ENCODE measurements at places on chromosomes 3 and 15. TPM values are rescaled to one million over a fixed set of nuclear protein-coding genes. Genes with fewer than 3 reads are reported as not detected.

Gene HDAC11
- total RNA-seq: 2.0 TPM

Gene PP2D1
- total RNA-seq: not detected

Gene NLGN1
- not detected for total RNA-seq

Gene TIMP4
- total RNA-seq: not detected

Gene SCG5
- total RNA-seq: 3.8 TPM

Gene SEMA5B
- total RNA-seq: 0.30 TPM

Gene FOXB1
- 5.2 TPM for total RNA-seq

DNA sequence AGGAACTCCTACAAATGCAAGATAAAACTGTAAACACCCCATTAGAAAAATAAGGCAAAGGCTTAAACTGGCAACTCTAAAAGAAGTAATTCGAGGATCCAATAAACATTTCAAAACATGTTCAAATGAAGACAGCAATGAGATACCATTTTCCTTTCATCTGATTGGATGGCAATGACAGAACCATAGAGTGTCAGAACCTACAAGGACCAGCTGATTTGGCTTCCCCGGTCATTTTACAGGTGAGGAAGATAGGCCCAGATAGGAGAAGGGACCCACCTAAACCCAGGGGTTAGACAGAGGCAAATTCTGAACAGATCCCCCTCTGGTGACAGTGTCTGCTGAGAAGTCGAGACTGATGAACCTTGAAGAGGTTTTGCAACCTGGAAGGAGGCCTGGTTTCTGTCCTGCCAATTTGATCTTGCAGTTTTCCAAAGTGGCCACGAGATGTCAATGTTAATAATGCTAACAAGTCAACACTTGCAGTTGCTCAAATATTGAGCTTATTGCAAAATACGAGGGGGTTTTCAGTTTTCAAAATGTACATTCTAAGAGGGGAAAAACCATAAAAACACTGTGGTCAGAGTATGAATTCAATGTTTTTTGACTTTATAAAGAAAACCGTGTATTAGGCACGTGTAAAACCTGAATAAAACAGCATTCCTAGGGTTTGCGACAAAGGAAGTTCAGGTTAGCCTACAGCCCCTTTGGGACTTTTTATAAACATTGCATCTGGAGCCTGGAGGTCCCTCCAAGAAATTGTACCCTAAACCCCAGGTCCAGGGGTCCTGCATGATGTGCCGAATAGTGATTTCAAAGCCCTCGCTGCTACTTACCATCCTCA, 21.5 kb downstream of the CFAP161 start:
- peak; percentile 30 for DNase-seq

DNA sequence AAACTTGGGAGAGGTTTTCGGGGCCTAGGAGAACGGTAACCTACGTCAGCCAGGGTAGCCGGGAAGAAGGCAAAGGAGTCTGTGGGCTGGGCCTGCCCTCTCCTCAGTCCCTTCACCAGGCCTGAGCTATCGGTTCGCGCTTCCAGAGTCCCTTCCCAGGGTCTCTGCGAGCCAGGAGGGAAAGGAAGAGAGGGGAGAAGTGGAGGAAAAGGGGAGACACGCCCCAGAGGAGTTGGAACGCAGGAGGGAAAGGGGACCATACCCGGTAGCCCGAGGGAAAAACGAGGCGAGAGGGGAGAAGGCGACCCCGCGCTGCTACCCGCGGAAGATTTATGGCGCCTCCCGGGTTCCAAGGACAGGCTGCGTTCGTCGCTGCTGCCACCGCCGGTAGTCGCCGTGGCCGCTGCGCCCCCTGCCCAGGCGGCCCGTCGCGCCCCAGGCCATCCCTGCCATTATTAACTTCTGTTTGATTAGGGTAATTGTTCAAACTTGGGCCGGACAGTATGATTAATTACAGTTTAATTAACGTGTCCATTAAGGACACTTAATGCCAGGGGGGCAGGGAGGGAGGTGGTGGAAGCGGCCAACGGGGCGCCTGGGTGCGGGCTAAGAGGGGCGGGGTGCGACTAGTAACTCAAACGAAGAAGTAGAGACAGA, 3.4 kb upstream of the SKOR1 start:
- no peak for DNase-seq

DNA sequence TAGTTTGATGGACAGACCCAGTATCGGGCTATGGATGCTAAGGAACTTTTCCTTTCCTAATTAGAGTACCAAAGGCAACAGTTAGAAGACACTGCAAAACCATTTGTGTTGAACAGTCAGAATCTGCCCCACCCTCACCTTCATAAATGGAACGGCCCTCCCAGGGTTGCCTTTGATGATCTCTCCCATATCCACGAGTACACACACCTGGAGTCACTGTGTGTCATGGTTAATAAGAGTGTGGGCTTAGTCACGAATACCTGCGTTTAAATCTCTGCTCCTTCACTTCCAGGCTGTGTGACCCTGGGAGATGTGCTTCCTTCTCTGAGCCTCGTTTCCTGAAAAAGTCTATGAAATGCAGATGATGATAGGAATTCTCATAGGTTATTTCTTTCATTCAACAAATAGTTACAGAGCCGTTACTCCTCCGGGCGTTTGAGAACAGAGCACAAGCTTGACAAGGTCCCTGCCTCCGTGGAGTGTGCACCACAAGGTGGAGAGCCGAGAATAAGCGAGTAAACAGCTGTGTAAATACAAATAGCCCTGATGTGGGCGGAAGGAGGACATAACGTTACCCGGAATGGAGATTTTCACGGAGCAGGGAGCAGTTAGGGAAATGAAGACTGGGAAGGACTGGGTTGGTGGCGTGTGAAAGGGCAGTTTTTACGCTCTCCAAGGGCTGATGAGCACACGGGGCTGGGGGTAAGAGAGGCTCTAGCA, 6.7 kb downstream of the SLC51A start:
- DNase-seq: no peak

DNA sequence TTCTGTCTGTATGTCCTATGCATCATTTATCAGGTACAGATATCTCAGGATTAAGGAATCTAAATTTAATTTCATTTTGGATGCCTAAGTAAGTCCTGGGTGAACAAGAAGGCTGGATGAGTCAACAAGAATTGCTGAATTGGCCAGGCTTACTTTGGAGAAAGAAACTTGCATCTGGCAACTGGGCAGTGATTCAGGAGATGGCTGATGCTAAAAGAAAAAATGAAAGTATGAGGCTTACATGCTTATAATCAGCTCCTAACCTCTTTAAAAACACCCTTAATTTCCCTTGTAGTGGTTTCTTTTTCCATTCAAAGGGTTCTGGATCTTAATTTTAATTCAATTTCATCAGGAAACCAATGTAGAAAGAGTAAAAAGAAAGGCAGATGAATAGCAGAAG, 228.8 kb upstream of the PEX5L start:
- no peak for DNase-seq

DNA sequence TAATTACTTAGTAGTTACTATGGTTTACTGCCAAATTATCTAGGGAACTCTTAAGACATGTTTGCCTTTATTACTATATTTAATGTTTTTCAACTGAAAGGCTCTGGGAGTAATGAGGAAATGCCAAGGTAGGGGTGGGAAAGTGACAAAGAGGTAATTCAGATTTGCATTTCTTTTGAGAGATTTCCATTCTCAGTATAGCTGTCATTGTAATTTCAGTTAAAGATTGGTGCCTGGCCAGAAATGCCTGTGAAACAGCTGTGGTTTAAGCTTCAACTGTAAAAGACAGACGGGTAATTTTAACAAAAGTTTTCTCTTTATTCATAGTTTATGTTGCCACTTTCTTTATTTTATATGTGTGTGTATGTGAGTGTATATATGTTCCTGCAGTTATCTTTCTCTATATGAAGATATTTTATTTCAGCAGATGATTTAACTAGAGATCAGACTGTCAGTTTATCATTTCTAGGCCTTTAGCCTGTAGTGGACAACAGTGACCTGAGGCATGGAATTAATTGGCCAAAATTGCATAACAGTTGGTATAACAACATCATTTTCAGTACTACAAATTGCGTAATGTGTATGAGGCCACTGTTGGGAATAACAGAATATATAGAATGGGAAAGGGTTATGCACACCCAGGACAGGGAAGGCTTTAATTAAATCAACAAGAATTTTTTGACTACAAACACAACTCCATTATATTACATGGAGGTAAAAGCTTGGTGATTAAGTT, 119.0 kb downstream of the BBX start:
- no peak for DNase-seq

DNA sequence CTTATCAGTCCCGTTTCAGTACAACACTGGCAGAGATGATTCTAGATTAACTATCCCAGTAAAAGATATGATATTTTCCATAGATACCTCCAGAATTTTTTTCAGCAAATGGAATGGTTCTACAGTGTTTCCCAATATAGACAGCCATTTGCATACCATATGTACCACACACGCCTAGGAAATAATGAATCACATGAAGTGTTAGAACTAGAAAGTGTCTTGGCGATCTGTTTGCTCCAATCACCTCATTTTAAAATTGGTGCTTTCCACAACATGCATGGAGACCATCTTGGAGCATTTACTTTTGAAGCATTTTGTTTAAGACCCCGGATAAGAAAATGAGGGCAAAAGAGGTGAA, 2.0 kb downstream of the C2CD4A start:
- no peak for DNase-seq

DNA sequence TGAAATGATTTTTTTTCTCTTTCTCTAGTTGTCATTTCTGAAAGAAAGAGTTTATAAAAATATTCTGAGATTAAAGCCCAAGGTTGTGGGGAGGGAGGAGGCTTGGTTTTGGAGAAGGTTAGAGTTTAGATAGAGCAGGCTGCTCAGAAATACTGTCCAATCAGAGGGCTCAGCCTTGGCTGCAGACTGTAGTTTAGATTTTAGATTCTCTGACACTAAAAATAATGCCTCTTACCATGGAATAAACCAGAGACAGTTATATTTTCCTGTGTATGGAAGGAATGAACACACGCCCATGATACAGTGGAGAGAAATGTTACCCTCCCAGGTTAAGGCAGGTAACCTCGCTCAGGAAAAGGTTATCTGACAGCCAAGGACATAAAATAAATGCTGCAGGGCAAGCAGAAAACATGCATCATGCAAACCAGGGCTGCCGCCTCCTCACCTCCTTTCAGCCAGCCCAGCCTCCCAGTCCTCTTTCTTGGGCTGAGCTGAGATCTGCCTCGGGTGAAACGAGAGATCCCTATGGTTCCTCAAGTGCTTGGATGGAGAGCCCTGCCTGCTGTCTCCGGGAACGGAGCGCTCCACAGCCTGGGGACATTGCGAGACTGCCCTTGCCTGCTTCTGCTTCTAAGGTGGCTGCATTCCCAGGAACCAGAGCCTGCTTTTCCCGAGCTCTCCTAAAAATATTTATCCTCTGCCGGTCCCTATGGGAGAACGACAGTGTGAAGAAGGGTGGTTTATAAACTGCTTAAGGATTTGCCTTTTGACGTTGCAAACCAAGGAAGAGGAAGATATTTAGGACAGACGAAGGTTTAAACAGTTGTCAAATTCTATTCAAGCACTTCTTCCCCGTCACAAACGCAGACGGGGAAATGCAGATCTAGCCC, 848 bp downstream of the NCEH1 start:
- DNase-seq: no peak

DNA sequence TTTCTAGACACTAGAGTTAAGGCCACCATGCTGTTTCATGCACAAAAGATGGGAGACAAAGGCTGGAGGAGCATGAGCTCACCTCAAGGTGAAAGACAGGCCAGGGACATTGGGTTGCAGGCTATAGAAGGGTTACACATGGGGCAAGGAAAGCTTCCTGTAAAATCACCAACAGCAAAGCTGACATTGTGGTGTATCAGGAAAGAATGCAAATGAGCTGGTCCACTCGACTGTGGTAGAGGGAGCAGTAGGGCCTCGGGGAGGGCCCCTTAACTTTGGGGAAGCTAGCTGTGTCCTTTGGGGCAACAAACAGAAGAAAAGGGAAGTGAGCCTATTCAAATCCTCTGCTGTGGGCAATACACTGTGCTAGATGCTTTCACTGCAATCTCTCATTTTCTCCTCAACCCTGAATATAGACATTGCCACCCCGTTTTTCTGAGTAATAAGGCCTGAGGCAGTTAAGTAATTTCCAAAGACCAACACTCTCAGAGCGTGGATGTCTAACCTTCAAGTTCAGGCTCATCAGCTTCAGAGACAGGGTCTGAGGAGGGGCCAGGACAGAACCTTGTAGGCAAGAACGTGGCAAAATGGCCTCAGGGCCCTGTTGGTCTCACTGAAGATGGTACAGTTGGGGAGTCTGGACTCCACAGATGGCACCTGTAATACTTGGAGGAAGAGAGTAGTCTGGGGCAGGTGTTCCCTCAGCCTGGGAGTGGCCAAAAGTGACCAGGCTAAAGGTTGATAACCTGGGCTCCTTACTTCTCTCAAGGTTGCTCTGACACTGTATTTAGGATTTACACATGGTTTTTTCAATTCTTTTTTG, 24.1 kb downstream of the CX3CR1 start:
- DNase-seq: no peak

GRCh38 chr15:62558640-62559380, 393.7 kb upstream of the C2CD4B start:
- no peak for DNase-seq

- no peak for DNase-seq
Measured at GRCh38 chr15:78978601-78979179, 33.8 kb upstream of the CTSH start.

- DNase-seq: no peak
Measured at GRCh38 chr3:141266186-141266585, 34.6 kb downstream of the PXYLP1 start.

DNA sequence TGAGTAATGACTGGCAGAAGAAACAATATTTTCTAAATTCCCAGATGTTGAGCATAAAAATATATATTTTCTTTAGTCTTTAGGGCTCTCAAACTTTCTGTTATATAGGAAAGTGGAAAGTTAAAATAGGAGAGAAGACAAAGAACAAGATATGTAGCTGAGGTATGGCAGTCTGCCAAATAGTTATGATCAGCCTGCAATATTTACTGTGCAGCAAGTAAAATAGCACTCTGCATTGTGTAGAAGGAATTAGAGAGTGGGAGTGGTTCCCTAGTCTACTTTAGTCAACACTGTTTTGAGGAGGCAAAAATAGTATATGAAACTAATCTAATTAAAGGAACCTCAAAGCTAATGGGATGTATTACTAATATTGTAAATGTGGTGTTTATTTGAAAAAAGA, 978.1 kb upstream of the ALCAM start:
- no peak for DNase-seq

GRCh38 chr15:50184863-50185504, 3.0 kb downstream of the SLC27A2 start:
- DNase-seq: no peak

GRCh38 chr3:117756563-117756962, 1047.0 kb downstream of the TUSC7 start:
- DNase-seq: no peak

- DNase-seq: no peak
Measured at GRCh38 chr3:117671722-117672318, 962.2 kb downstream of the TUSC7 start.

- peak; percentile 61 for DNase-seq
Measured at GRCh38 chr3:194137506-194138474, 1.8 kb downstream of the HES1 start.

GRCh38 chr3:193757457-193757856, 164.4 kb downstream of the OPA1 start:
- DNase-seq: no peak

DNA sequence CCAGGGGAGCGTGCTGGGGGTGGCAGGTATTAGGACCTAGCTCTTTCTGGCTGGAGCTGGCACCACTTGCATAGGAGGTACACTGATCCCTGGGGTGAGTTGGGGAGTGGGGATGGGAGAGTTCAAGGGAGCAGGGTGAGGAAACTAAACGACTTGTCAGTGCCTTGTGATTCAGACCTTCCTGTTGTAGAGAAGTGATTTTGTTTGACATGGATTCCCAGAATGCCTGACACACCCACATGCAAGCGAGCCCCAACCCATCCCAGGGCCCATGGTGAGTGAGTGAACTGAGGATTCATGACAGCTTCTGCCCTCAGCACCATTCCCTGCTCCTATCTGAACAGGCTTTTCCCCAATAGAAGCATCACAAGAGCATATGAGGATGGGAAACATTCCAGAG, 15.6 kb upstream of the UBE2Q2 start:
- no peak for DNase-seq

- no peak for DNase-seq
Measured at GRCh38 chr15:45114076-45114750, at the start of the genes DUOX2 and DUOXA2. Gene DUOX2, minus strand, starts transcription at chr15:45114172. Its CDS starts 761 bp downstream, at chr15:45113411. Gene DUOXA2, plus strand, starts transcription at chr15:45114326. Its CDS starts 280 bp downstream, at chr15:45114606.

Measured in activated CD4-positive, alpha-beta memory T cell treated with anti-CD3 and anti-CD28 coated beads, Interleukin-2, amount 10 ng/mL, durations not matched to agents 7 days and 5 days (primary cell).